ENCODE measurements at places on chromosomes 12 and 14.

DNA sequence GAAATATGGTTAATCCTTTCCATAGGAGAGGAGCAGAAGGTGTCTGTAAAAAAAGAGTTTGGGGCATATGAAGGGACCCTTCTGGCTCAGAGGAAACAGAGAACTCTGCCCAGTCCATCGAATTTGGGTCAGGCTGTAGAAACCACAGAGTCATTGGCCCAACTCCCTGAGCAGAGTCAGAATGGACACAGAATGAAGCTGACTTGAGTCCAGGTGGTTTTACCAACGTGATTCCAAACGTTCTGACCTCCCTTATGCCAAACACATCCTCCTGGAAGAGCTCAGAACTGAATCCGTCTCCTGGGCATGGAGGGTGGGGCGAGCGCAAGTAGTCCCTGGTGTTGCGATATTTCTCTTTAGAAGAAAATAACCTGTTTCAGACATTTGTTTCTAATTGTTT lies 138.8 kb downstream of the DAD1 start:
- no peak for DNase-seq

- DNase-seq: no peak
These were observed 13.3 kb downstream of the TNS2 start for GRCh38 chr12:53062977-53063707.

DNA sequence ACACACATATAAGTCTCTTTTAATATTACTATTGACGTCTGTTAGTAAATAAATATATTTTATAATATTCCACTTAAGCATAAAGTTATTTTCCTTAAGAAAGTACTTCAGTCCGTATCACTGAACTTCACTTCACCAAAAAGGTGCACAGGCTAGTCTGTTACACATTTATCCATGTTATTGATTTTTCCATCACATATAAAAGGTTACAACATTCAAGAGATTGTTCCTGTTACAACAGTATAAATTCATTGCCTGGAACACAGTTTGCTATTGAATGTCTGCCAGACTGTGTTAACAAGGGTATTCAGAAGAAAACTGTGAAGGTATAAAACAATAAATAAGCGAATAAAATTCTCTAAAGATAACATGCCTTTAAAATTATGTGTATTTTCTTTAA lies 175.9 kb downstream of the NTS start:
- DNase-seq: no peak

DNA sequence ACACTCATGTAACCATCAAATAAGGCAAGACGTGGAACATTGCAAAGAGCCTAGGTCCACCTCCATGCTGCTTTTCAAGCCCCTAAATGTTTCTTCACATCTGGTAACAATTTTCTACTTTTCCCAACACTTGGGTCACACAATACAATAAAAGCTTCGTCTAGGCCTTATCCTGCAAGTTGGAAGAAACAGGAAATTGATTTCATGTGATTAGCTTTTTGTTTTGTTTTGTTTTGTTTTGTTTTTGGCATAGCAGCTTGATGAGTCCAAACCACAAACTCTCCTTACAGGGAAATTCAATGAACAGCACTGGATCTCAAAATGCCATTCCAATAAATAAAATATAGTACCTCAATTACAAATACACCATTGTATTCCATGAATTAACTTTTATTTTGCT lies 19.3 kb downstream of the TAS2R50 start:
- no peak for DNase-seq

GRCh38 chr12:120397824-120398540 lies 29.0 kb upstream of the MSI1 start:
- DNase-seq: no peak

DNA sequence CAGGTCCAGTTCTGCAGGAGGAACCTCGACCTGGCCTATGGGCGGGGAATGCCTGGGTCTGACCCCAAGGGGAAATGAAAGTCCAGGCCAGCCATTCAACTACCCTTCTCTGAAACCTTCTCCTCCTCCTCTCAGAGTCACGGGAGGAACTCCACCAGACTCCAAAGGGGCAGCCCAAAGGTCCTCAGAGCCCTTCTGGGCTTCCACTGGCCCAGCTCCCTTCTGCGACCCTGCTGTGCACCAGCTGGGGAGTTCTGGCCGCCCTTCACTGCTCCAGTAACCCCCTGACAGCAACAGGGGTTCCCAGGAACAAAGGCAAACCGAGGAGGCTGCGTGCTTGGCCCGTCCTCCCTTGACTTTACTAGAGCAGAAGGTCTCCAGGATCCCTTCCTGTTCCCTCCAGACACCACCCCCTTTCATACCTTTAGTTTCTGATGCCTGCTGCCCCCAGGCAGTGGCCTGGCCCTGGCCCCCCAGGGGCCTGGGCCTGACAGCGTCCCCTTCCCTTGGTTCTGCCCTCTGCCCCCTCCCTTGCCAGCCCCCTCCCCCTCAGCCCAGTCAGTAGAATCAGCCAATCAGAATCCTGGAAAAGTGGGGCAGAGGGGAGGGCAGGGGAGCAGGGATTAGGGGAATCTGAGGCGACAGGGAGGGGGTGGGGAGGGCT lies 850 bp upstream of the ZNF385A start:
- no peak for DNase-seq

- no peak for DNase-seq
These were observed 151.1 kb upstream of the TBX3 start for GRCh38 chr12:114835031-114835430.

DNA sequence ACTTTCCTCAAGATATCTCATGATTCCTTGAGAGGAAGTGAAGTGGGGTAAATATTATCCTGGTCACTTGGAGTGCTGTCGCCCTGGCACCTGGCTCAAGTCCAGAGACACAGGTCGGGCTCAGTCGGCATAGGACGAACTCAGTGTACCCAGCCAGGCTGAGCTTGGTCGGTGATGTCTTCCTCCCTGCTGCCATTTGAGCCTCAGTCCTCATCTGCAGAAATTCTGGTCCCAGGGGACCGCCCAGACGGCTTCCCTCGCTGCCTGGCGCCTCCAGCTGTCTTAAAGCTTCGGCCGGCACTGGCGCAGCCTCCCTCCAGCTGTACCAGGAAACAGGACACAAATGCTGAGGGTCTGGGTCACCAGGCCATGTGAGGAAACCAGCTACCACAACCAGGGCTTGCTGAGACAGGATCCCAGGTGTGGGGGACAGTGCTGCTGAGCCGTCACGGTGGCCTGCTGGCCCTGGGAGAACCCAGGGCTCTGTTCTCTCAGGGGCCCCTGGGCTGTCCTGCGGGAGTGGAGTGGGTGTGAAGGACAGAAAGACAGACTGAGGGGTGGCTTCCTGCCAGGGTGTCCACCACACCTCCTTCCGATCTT lies 5.0 kb upstream of the KLC1 start:
- no peak for DNase-seq

DNA sequence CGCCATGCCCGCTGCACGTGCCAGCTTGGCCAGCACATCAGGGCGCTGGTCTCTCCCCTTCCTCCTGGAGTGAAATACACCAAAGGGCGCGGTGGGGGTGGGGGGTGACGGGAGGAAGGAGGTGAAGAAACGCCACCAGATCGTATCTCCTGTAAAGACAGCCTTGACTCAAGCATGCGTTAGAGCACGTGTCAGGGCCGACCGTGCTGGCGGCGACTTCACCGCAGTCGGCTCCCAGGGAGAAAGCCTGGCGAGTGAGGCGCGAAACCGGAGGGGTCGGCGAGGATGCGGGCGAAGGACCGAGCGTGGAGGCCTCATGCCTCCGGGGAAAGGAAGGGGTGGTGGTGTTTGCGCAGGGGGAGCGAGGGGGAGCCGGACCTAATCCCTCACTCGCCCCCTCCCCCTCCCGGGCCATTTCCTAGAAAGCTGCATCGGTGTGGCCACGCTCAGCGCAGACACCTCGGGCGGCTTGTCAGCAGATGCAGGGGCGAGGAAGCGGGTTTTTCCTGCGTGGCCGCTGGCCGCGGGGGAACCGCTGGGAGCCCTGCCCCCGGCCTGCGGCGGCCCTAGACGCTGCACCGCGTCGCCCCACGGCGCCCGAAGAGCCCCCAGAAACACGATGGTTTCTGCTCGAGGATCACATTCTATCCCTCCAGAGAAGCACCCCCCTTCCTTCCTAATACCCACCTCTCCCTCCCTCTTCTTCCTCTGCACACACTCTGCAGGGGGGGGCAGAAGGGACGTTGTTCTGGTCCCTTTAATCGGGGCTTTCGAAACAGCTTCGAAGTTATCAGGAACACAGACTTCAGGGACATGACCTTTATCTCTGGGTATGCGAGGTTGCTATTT lies 914 bp upstream of the CCND2 start:
- DNase-seq: peak; percentile 95

DNA sequence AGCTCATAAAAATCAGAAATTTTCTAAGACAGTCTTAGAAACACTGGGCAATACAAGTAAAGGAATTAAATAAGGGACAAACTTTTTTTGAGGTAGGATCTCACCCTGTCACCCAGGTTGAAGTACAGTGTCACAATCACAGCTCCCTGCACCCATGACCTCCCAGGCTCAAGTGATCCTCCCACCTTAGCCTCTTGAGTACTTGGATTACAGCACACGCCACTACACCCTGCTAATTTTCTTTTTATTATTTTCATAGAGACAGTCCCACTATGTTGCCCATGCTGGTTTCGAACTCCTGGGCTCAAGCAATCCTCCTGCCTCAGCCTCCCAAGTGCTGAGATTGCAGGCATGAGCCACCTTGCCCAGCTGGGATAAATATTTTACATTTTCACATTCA lies 90.3 kb downstream of the USP15 start:
- no peak for DNase-seq

Measured in activated CD8-positive, alpha-beta memory T cell treated with anti-CD3 and anti-CD28 coated beads for 24 hours (primary cell).